ENCODE measurements at places on chromosomes 3 and 15. TPM values are rescaled to one million over a fixed set of nuclear protein-coding genes. Genes with fewer than 3 reads are reported as not detected.
A peak's percentile ranks its signal among the peaks of the same experiment; 100 is the strongest.

DNA sequence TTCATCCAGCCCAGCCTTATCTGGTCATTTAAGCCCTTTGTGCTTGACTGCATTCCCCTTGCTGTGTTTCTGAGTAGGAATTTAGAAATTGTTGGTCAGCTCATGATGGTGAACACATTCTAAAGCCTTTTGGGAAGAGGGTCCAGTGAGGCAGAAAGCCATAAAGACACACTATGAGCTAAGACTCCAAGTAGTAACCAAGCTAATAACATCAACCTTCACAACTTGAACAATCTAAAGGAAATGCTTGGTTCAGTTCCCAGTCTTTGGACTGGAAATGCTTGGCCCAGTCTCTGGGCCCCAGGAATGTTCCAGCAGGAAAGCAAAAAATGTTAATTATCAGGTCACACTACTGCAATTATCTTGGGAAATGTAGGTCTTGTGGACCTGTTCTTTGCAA is 7.7 kb downstream of the PLSCR1 start:
- no peak for DNase-seq

DNA sequence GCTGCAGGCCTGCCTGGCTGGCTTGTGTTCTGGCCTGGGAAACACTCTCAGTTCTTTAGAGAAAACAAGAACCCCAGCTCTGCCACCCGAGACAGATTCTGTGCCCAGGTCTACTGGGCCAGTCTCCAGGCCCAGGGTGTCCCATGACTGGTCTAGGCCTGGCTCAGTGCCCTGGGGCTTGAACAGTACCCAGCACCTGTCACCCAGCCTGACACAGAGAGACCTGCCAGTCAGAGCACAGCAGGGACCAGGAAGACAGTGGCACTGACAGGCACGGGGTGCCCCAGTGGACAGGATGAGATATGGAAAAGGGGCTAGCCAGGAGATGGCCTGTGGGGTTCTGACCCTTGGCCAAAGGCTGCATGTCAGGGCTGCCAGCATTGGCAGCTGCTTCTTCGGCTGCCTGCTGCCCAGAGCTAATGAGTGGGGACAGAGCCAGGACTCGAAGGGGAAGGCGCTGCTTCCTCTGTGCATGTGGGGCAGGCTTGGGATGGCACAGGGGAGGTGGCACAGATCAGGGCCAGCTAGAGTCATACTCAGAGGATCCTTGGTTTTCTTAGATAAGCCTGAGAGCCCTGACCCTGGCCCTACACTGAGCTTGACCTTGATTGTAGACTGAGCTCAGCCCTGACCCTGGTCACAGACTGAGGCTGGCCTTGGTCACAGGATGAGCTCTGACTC is 15.1 kb downstream of the CCDC33 start:
- DNase-seq: no peak

DNA sequence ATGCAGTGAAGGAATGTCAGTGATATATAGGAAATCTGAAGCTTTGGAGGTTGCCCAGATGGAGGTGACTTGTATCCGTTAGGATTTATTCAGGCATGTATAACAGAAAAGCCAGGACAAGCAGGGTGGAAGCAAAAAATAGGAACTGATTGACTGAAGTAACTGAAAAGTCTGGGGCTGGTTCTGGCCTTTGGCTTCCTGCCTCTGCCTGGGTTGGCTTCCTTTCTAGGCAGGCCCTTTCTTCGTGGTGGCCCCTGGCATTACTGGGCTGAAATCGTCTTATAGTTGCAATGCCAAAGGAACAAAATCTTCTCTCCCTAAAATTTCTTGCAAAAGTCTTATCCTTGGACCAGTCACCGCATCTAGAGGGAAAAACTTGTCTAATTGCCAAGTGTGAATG is 386.1 kb downstream of the PTPRG start:
- DNase-seq: no peak

NR2E3 gene
- not detected for total RNA-seq

DNA sequence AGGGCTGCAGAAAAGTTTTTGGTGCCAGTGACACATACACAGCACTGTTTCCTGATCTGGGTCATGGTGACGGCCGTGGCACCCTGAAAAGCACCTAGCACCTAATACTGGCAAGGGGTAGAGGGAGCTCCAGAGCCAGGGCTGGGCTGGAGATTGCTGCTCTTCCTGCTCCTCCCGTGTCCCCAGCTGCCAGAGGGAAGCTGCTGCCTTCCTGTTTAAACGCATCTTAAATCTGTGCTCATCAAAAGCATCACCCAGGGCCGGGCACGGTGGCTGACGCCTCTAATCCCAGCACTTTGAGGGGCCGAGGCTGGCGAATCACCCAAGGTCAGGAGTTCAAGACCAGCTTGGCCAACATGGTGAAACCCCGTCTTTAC is 156.7 kb upstream of the MEF2A start:
- peak; percentile 53 for DNase-seq

GP5 gene
- 10.8 TPM for total RNA-seq

- no peak for DNase-seq
Measured at GRCh38 chr3:25293736-25294135, 134.3 kb upstream of the RARB start.

UNC13C gene
- not detected for total RNA-seq

GMNC gene
- total RNA-seq: not detected

GRCh38 chr3:101725194-101725889 is 928 bp downstream of the CEP97 start:
- no peak for DNase-seq

TRPM1 gene
- total RNA-seq: not detected

ADGRG7 gene
- total RNA-seq: not detected

GRCh38 chr15:64524778-64525177 is 64.4 kb downstream of the ZNF609 start:
- no peak for DNase-seq

DNA sequence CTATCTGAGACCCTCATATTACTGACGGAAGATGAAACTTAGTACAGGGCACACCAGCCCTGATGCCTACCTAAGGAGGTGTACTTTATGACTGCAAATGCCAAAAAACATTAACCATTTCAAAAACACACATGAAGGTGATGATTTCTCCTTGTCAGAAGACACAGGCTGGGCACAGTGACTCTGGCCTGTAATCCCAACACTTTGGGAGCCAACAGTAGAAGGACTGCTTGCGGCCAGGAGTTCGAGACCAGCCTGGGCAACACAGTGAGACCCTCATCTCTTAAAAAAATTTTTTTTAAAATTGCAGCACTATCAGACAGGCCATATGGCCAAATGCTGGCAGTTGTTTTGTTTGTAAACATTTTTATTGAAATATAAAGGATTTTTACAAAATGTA is 73.5 kb downstream of the LRIG1 start:
- DNase-seq: no peak

ZNF80 gene
- 0.62 TPM for total RNA-seq

DNA sequence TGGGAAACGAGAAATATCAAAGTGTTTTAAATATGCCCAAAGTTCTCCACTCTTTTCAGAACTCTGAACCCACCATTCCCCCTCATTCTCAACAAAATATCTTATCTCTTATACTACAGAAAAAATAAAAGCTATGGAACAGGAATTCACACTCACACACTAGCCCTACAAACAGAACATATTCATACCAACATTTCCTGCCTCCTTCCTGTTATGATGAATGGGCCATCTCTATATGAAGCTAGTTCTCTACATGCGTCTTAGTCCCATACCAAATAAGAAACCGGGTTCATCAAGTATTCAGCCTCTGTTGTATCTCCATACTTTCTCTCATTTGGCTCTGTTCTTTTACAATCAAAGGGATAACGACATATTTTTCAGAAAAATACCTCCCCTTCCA is 72.6 kb downstream of the PLSCR2 start:
- peak; percentile 1 for DNase-seq

DNA sequence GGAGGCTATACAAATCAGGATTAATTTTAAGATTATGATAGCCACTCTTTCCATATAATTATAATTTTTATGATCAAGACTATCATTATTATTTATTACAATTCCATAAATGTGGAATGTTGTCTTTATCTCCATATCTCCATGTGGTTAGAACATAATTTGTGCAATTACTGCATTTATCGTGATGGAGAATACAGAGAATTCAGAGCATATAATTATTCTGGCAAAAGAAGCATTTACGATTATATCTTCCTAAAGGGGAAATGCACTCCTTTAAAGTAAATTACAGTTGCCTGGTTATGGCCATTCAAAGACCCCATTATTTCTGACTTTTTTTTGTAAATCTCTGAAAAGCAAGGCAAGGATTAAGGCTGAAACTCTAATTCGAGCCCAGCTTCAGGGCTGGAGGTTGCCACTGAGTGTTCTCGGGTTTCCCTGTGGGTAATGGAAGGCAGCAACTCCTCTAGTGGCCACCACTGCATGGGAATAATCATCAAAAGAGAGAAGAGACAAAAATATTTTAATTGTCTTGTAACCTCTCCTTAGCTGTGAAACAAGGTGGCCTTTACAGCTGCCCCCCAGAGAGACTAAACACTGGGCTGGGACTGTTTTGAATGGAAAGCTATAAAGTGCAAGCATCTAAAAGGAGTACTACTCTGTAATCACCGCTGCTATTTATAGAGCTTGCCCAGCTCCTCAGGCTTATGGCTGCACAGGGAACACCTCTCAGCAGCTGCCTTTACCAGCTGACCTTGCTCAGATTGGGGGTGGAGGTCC is 59.8 kb upstream of the PRTG start:
- no peak for DNase-seq

GRCh38 chr3:152026033-152026556 is 152.7 kb downstream of the SUCNR1 start:
- DNase-seq: no peak

C3orf62 gene
- 10.9 TPM for total RNA-seq

GRCh38 chr3:157423337-157423736 is 13.3 kb upstream of the PTX3 start:
- DNase-seq: no peak

DNA sequence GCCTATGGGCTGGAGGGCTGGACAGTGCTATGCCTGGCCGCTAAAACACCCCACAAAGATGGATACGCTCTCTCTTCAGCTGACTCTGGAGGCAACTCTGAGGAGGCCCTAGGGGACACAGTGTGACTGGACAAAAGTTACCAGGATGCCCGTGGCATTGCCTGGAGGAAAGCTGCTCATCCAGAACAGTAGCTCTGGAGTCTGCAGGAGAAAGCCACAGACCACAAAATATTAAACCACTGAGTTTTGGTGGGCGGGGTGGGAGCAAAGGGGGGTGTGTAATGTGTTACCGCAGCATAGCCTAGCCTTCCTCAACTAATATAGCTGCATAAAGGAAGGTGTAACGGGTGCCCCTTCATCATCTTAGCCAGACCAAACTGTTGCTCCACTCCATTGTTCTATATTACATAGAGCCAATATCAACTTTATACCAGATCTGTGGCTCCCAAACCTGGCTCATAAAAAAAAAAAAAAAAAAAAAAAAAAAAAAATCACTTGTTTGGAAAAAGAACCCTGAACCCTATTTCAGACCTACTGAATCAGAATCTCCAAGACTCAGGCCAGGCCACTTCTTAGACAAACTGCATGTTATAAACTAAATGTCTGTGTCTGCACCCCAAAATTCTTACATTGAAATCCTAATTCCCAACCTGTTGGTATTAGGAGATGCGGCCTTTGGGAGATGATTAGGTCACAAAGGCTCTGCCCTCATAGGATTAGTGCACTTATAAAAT is 132.6 kb downstream of the TNIK start:
- DNase-seq: no peak

DNA sequence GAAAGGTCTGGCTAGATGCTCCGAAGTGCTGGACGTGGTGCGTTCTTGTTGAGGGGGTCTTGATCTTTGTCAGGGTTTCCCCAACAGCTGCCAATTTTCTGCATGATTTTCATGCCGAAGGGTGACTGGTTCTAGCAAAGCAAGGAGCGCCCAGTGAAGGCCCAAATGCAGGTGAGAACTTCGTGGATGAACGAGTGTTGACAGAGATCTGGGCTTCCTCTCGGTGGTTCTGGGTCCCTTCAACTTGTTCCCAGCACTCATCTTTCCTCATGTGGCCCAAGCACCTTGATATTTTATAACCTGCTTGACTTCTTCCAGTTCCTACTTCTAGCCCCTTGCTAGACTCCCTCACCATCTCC is 40.8 kb upstream of the TFRC start:
- DNase-seq: no peak

- no peak for DNase-seq
Measured at GRCh38 chr15:44705986-44706385, 5.1 kb downstream of the PATL2 start.

C3orf70 gene
- total RNA-seq: not detected

GRCh38 chr3:10709110-10709781 is 106.8 kb upstream of the SLC6A11 start:
- no peak for DNase-seq

- DNase-seq: no peak
Measured at GRCh38 chr15:83960192-83960829, 275.3 kb upstream of the GOLGA6L4 start.

ALPK3 gene
- total RNA-seq: 0.19 TPM

PIERCE2 gene
- total RNA-seq: 0.42 TPM

DNA sequence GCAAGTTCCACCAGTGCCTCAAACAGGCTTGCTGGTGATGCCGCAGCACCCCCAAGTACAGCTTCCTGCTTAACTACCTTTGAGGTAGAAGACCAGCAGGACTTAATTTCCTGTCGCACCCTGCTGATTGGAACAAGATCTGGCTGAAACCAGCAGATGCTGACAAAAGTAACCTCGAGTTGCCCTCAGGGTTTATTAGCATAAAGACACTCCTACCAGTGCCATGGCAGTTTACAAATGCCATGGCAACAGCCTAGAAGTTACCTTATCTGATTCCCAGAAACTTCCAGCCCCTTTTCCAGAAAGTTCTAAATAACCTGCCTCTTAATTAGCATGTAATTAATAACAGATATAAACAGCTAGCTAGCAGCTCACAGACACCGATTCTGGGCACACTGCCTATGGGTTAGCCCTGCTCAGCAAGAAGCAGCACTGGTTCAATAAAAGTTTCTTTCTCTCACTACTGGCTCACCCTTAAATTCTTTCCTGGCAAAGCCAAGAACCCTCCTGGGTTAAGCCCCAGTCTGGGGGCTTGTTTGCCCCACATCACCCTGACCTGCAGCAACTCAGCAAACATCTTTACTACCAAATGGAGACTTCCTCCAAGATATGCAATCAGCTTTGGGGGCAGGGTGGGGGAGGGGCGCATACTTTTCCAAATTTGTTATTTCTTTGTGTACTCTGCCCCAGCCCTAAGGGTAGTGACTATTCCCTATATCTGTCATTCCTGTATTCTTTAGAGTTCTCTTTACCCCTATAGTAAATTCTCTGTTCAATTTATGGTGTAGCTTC is 54.2 kb downstream of the MAP4 start:
- DNase-seq: peak; percentile 41

A4GNT gene
- not detected for total RNA-seq

GRCh38 chr3:153293265-153293664 is 131.2 kb downstream of the RAP2B start:
- no peak for DNase-seq

DNA sequence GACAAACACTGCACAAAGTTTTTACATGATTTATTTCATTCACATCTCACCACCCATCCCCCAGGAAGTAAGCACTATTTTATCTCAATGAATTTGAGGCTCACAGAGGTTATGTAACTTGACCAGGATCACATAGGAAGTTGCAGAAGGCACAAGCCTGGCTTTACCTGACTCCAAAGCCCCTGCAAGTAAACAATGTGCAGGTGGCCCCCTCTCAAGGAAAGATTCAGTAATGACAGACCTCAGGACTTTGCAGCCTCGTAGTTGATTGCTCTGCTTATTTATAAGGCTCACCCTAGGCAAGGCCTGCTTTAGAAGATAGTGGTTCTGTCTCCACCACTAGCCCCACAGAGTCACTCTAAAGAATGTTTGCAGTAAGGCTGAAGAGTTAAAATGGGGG is 79.8 kb upstream of the MDFIC2 start:
- no peak for DNase-seq

SLCO2A1 gene
- total RNA-seq: not detected

- no peak for DNase-seq
Measured at GRCh38 chr3:136811701-136812100, 7.2 kb upstream of the SLC35G2 start.

TMIE gene
- total RNA-seq: 0.25 TPM

- no peak for DNase-seq
Measured at GRCh38 chr3:173007079-173007723, 133.8 kb downstream of the SPATA16 start.

CTXN2 gene
- not detected for total RNA-seq

Measured in naive thymus-derived CD4-positive, alpha-beta T cell (primary cell).